ENCODE measurements at places on chromosomes 16 and 17.

DNA sequence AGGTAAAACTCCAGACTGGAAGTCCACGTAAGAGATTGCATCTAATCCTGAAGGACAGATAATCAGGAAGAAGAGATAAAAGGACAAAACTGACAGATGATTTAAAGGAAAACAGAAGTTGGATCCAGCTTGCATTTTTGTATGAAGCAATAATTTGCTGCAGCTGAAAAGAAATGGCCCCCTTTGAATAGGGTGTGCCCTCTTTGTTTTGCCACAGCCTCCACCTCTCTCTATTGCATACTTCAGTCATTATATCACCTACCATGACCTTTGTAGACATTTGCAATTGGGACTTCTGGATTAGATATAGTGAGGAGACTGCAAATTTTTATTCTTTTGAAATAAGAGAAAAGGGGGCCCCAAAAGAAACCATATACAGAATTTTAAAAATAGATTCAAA is 8.1 kb downstream of the NOG start:
- DNase-seq: no peak

DNA sequence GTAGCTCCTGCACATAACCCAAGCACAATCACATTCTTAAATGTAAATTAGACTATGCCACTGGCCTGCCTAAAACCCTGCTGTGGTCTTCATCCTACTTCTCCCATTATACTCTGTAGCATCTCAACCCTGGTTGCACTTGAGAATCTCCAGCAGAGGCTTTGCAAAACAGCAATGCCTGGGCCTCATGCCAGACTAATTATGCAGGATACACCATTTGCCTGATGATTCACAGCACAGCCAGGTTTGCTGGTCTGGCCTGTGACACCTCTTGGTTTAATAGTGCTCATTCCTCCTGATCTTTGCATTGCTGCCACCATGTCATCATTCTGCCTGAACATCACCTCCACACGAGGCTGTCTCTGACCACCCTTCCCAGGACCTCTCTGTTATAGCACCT is 491.9 kb upstream of the TOM1L1 start:
- DNase-seq: no peak

DNA sequence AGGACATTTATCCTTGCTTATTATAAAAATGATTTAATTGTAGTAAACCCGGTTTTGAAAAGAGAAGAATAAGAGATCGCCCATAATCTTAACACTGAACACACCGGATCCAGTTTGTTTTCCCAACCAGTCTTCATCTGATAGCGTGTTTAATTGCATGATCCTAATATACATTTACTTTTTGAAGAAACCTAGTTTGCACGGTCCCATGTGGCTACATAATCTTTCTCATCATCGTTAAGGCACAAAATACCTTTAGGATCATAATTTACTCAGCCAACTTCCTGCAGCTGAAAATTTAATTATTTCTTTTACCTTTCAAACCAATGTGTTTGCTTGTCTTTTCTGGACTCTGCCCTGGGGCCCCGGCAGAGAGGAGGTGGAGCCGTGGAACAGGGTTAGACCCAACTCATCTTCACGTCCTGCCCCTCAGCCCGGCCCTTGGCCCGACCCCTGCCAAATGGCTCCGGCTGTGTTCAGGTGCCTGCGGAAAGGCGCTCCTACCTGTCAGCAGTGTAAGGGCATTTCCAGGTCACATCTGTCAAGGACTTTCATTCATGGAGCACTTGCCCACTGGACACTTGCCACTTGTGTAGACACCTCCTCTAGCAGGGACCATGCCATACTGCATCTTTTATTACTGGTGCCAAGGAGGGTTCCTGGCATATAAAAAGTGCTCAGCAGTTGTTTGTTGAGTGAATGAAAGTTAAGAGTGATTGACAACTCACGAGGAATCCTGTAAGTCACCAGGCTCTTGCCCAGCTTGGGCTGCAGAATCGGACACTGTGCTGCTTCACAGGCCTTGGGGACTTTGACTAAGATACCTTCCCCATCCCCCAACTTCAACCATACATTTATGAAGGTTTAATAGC is 28.6 kb downstream of the SMARCE1 start:
- no peak for DNase-seq

DNA sequence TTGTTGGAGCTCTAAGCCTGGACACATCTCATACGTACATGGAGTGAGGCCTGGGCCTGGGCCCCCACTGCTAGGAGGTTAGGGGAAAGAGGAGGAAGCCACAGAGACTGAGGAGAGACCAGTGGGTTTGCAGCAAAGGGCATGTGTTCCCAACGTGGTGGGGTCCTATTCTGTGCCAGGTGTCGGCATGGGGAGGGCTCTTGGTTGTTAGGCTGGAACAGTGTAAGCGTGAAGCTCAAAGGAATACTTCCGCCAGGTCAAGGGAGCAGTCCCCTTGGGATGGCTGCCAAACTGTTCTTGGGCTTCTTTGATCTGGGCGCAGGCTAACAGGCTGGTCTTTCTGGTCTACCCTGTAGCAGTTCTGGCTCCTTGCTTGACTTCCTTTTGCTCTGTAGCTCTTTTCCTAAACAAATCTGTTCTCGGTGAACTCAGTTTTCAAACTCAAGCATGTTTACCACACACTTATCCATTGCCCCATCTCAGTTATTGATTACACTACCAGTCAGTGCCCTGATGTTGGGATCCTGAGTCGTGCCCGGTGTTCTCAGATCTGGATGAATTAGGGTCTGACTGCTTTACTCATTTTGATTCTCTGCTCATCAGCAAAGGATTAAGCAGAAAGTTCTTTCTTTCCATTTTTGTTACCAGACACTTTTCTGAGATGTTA is 36.4 kb downstream of the GPT2 start:
- DNase-seq: no peak

- DNase-seq: peak; percentile 92
Observed at GRCh38 chr17:67376737-67377487, at the start of gene PITPNC1. Gene PITPNC1, plus strand, starts transcription at chr17:67377281.

DNA sequence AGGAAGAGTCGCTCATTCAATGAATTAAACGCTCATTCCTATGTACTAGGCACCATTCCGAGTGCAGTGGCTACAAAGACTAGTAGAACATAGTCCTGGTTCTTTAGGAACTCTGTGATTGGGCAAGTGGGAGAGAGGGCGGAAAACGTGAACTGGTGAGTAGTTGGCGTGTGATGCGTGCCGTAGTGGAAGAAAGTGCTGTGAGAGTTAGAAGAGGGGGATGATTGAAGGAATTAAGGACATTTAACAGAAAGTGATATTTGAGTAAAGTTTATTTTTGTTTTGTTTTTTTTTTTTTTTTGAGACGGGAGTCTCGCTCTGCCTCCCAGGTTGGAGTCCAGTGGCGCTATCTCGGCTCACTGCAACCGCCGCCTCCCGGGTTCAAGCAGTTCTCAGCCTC is 7.9 kb upstream of the SLFN14 start:
- DNase-seq: no peak

- DNase-seq: no peak
Observed at GRCh38 chr17:69878661-69879060, 196.4 kb upstream of the KCNJ16 start.

DNA sequence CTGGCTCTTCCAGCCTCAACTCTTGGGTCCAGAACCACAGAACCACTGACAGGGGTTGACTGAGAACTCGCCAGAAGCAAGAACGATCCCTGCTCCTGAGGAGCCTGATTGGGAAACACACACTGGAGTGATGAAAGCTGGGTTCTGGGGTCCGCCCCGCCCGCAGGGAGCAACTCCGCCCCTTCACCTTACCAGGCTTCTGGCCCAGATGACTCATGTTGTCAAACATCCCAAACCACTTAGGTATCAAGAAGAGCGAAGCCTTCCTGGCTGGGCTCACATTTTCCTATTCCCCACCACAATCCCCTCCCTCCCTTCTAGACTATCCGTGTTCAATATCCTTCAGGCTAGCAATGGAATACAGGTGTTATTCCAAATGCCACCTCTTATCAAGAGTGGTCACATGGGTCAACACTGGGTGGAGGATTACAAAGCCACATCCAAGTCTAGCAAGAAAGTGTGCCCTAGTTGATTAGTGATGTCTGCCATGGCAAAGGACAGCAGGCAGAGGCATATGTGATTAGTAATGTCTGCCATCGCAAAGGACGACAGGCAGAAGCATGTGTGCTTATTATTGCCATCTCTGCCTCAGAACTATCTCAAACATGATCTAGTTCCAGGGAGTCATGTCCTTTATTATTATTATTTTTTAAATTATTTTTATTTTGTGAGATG is 70.5 kb downstream of the TIMM22 start:
- DNase-seq: no peak

- DNase-seq: no peak
Observed at GRCh38 chr16:5781436-5781835, 683.8 kb upstream of the EEF2KMT start.

GRCh38 chr17:40888196-40888720 is 3.2 kb upstream of the KRT20 start:
- DNase-seq: no peak

- no peak for DNase-seq
Observed at GRCh38 chr17:68924793-68925720, 30.1 kb downstream of the ABCA8 start.

DNA sequence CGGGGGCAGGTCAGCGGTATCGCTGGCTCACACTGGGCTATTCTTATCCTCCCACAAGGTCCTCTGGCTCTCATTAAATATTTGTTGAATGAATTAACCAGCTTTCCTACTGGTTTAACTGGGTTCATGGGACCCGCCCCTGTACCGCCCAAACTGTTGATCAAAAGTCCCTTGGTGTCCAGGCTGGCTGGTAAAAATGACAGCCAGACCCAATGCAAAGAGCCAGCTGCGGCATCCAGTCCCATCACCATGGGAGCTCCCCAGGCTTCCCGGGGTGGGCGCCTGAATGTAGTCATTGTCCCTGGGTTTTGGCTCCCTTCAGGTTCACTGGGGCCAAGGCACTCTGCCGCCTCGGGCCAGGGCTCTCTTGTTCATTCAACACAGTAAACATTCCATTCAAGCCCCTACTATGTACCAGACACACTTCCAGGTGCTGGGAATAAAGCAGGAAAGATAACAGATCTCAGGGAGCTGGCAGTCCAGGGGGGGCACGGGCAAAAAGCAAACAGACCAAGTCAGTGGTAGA is 11.7 kb upstream of the ATP2C2 start:
- no peak for DNase-seq

GRCh38 chr17:41178341-41178740 is 320 bp upstream of the KRTAP4-2 start:
- no peak for DNase-seq

DNA sequence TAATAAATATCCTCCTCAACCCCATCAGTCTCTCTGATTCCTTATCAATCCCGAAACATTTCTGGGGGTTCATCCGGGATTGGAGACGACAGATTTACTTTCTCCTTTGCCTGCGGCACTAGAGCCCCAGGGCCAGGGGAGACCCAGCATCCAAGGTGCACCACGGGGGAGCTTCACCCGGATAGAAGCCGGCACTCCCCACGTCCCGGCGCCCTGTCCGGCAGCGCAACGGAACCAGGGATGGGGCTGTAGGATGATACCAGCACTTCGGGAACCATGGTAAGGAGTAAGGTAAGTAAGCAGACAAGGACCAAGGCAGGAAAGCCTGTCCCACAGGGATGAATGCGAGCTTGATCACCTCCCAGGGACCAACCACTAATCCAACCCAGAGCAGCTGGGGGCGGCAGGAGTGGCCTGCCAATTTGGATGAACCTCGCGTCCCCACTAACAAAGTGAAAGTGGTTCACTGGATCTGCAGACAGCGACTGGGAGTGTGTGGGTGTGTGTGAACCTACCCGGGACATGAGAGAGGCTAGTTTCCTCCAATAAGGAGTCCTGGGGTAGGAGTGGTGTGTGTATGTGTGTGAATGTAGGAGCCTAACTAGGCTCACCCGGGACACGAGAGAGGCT is 11.9 kb downstream of the POLR3K start:
- no peak for DNase-seq

DNA sequence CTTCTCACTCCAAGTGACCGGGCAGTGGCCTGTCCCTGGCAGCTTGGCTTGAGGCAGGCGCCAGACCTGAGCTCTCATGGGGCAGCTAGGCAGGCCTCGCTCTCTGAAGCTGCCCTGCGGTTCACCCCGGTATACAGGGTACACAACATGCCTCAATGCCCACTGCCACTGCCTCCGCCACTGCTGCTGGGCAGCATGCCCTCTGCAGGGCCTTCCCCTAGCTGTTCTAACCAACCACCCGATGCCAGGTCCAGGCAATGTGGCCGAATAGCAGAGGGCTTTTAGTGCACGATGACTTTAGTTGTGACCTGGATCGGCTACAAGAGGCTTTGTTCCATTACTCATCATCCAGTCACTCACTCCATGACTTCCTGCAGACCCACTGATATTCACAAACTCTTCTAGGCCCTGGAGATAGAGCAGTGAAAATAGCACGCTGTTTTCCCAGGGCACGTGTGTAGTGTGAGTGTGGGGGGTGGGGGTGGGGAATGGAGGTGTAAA is 19.7 kb downstream of the CDC42EP4 start:
- DNase-seq: no peak

DNA sequence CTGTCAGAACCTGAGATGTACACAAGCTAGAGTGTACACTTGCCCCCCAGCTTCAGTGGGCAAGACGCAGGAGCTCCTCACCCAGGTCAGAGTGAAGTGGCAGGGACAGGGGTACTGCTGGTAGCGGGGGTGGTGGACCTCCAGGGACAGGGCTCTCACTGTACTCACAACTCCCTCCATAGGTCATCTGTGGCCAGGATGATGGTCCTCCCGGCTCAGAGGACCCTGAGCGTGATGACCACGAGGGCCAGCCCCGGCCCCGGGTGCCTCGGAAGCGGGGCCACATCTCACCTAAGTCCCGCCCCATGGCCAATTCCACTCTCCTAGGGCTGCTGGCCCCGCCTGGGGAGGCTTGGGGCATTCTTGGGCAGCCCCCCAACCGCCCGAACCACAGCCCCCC is 2.7 kb downstream of the NXPH3 start:
- no peak for DNase-seq

- peak; percentile 82 for DNase-seq
Observed at GRCh38 chr17:29622337-29623282, at the start of gene CORO6. Gene CORO6, minus strand, starts transcription at chr17:29622912. Its CDS starts 1,491 bp downstream, at chr17:29621421.

GRCh38 chr17:81807839-81808238 is 3.9 kb downstream of the GCGR start:
- DNase-seq: no peak

DNA sequence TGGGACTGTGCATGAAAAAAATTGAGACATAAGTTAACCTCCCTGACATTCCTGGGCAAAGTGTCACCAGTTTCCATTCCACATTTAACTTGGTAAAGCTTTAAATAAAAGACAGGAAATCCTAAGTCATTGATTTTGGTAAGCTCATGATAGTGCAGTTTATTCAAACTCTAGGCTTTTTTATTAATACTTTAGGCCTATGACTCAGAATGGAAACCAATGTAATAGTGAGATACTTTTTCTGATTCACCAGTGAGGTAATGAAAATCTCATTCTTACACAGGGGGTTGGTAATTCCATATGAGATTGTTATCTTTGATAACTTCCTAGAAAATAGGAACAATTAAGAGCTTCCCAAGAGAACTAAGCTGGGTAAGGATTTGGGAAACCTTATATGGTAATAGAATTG is 91.1 kb downstream of the NLK start:
- no peak for DNase-seq

- peak; percentile 90 for DNase-seq
Observed at GRCh38 chr17:62109378-62109902, 44.4 kb upstream of the MED13 start.

GRCh38 chr17:32627239-32627996 is 140.6 kb downstream of the CDK5R1 start:
- no peak for DNase-seq

- DNase-seq: no peak
Observed at GRCh38 chr16:68636064-68636560, 9.0 kb upstream of the CDH3 start.
